ENCODE measurements at places on chromosomes 5 and 9.
A peak's percentile ranks its signal among the peaks of the same experiment; 100 is the strongest.

DNA sequence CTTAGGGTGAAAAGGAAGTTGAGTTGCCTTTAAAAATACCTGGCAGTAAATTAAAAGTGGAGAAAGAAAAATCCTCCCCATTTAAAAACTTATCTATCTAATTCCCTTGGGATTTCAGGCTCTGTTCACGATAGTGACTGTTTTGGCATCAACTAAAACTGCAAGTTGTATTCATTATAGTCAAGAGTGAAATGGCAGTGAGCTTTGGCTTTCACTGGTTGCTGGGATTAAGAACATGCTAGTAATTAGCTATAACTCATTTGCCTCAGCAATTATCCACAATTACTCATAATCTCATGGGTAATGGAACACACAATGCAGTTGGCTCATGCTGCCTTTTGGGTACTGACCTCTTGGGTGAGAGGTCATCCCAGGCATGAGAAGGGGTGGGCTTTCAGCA, 250.1 kb downstream of the GAS1 start:
- no peak for DNase-seq

- no peak for DNase-seq
Observed at GRCh38 chr9:79632060-79632459, 60.3 kb downstream of the TLE4 start.

GRCh38 chr9:114238891-114239875, 83.7 kb upstream of the ORM1 start:
- peak; percentile 89 for DNase-seq

GRCh38 chr5:136094189-136094912, 38.3 kb upstream of the SMAD5 start:
- DNase-seq, result no peak

GRCh38 chr5:168042284-168043068, 249.0 kb upstream of the WWC1 start:
- DNase-seq, result no peak

- no peak for DNase-seq
Observed at GRCh38 chr9:118419676-118420075, 715.5 kb downstream of the TLR4 start.

- DNase-seq, result no peak
Observed at GRCh38 chr5:157459715-157460599, at the start of gene NIPAL4. Gene NIPAL4 (plus strand): TSS chr5:157460213. CDS start chr5:157460321, 108 bp downstream.

DNA sequence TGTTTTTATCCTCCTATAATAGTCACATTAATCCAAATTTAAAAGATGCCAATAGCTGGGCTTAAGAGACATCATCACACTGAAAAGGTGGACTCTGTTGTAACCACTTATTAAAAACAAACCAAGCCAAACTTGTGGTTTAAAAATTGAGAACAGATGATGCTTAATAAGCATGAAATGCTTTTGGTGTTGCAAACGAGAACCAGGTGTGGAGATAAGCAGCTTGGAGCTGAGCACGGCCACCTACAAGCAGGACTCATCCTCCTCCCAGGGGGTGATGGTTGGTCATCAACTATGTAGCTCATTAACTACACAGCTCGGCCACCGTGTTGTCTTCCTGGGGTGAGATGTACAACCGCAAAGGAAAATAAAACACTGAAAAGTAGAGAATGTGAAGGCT, 154.4 kb downstream of the NPR3 start:
- DNase-seq, result peak; percentile 66

- peak; percentile 6 for DNase-seq
Observed at GRCh38 chr5:147935032-147935431, 28.7 kb upstream of the C5orf46 start.

- no peak for DNase-seq
Observed at GRCh38 chr5:32708949-32709348, 2.2 kb upstream of the NPR3 start.

DNA sequence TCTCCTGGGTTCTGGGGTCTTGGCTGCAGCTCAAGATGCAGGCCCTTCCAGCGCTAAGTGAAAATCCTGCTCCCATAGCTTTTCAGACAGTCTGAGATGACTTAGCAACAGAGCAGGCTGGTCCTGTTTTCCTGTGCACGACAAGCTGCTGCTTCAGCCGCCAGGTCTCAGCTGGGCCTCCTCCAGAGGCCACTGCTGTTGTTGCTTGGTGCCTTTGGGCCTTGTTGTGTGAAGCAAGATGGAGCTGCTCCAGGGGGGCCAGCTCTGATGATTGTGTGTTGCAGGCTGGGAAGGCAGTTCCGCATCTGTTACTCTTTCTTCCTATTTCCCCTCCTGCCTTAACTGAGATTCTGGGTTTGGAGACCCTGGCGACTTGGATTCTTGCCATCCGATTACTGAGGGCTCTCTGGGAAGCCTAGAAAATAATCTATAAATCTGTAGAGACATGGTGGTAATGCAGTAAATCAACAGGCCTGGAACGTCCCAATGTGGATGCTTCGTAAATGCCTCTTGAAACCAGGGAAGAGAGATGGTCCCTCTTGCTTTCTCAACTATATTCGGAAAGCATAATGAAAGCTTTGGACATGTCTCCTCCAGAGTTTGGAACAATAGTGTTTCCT, 3.2 kb downstream of the MAP1B start:
- no peak for DNase-seq

DNA sequence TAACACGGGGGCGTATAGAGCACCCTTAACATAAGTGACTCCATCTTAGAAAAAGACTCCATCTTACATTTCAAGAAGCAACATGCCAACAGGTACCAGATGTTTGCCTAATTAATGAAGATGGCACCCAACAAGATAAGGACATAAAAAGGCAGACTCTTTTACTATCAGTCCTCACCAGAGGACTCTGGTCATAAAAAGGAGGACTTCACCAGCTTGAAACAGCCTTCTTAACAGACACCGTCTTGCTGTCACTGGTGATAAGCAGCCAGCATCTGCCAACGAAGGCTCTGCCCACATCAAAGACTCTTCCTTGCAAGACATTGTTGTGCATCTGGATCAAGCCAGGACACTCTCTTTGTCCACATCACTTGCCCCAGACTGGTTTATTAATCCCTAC, 80.3 kb downstream of the S1PR3 start:
- DNase-seq, result no peak

- no peak for DNase-seq
Observed at GRCh38 chr9:36036253-36036779, 397 bp upstream of the RECK start.

- no peak for DNase-seq
Observed at GRCh38 chr5:174412374-174412773, 312.0 kb upstream of the MSX2 start.

DNA sequence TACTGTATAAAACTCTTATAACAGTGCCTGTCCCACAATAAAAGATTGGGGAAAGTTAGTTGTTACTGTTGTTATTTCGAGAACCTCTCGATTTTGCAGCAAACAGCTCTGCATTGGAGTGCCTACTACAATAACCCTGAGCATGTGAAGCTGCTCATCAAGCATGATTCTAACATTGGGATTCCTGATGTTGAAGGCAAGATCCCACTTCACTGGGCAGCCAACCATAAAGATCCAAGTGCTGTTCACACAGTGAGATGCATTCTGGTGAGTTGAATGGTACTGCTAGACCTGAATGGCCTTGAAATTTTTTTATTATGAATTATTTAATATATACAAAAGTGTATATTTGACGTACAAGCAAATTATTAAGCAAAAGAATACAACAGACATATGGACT, 123.2 kb downstream of the TEX10 start:
- no peak for DNase-seq

DNA sequence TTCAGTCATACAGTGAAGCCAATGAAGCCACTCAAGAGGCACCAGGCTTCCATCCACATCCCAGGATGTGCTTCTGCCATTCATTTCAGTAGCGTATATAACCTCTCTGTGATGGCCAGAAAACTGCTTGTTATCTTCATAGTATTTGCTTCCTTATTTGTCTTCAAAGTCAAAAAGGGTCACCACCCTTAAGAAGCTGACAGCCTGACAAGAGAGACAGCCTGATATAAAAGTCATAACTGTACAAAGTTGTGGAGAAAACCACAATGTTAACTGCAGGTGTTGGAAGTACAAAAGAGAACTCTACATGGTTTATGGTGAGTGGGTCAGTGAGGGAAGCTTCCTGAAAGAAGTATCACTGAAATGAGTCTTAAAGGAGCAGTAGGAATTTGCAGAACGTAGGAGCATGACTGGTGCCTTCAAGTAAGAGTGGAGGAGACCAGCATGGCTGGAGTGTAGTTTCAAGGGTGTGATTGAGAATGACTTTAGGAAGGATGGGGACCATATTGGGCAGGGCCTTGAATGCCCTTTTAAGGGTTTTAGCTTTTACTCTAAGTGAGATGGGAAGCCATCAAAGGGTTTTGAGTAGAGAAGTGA, 33.7 kb downstream of the NIM1K start:
- DNase-seq, result no peak

- DNase-seq, result no peak
Observed at GRCh38 chr9:1875921-1876448, 139.2 kb upstream of the SMARCA2 start.

- no peak for DNase-seq
Observed at GRCh38 chr5:515273-515836, 8.9 kb downstream of the SLC9A3 start.

- DNase-seq, result no peak
Observed at GRCh38 chr5:18314192-18314778, 680.0 kb downstream of the TAF11L14 start.

DNA sequence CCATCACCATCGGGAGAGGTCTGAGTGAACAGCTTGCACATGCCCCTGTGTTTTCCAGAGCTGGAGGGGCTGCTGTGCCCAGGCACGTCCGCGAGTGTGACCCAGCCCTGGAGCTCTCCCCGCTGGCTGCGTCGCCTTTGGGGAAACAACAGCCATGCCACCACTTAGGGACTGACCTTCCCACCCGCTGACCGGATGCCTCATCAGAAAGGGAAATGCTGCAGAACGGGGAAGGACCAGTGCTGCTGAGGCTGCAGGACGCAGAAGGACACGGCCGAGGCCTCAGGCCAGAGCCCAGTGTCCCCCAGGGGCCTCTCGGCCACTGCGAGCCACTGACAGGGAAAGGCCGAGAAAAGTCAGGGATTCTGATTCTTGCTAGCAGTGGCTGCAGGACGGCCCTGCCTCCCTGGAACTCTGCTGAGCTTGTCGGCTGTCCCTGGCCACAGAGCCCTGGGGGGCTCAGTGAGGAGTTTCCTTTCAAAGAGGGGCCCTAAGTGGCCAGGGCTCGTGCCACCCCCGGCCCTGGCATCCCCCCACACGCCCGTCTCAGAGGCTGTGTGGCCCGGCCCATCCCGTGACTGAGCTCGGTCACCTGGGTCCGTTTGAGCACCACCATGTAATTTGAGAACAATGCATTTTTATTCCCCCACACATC, 130.8 kb downstream of the ZNF354C start:
- DNase-seq, result no peak

- DNase-seq, result no peak
Observed at GRCh38 chr5:139108063-139108824, 89.9 kb downstream of the SIL1 start.

DNA sequence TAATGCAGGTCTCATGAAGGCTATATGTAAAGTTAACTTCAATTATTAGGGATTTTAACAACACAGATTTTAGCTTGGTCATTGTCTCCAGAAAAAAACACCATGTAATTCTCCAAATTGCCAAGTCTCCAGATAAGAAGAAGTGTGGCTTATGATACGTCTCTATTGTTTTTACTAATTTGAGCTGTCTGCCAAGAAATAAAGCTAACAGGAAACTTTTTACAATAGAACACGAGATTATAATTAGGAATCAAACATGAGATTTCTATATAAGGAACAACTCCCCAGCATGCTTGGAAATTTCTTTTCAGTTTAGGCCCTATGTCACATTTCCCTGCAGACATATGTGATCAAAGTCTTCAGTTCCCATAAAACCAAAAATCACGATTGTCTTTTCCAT, 142.7 kb downstream of the MCTP1 start:
- DNase-seq, result no peak

DNA sequence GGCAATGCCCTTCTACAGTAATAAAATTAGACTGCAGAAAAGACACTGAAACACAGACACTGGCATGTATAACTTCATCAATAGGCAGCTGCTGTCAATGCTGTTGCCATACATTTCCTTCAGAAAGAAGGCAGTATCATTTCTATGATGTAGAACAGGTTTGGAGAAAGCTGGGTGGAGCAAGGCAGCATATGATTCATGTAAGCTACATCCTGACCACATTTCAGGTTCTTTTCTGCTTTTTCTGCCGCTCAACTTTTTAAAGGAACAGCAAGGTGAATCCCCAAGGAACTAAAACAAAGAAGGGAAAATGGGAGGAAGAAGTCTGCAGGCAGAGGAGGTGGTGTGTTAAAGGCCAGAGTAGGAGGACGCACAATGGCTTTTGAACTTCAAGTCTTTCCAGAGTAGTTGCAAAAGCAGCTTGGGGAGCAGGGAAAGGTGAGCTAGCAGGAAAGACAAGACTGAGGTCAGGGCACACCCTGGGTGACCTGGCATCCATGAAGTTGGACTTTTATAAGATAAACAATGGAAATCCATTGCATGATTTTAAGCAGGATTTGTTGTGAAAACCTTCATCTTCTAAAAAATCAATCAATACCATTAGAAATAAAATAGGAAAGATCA, 142.1 kb downstream of the MED10 start:
- DNase-seq, result no peak

- peak; percentile 65 for DNase-seq
Observed at GRCh38 chr5:154771383-154771901, 16.3 kb downstream of the LARP1 start.

GRCh38 chr5:103582364-103582763, 19.8 kb upstream of the NUDT12 start:
- DNase-seq, result no peak

DNA sequence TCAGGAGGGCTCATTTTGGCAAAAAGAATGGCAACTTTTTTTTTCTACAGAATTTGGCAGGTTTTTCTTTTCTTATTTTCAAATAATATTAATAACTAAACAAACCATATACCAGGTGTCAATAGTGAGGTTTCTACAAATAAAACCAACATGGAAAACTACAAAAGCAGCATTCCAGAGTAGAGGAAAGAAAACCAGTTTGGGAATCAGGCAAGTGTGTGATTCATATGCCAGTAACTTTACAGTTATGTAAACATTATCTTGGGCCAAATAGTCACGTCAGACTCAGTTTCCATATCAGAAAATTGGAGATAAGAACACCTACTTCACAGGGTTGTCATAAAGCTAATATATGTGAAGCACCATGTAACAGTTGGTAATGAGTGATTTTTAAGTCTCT, 51.7 kb downstream of the FBXW11 start:
- no peak for DNase-seq

- no peak for DNase-seq
Observed at GRCh38 chr9:117073071-117073470, 341.8 kb downstream of the ASTN2 start.

DNA sequence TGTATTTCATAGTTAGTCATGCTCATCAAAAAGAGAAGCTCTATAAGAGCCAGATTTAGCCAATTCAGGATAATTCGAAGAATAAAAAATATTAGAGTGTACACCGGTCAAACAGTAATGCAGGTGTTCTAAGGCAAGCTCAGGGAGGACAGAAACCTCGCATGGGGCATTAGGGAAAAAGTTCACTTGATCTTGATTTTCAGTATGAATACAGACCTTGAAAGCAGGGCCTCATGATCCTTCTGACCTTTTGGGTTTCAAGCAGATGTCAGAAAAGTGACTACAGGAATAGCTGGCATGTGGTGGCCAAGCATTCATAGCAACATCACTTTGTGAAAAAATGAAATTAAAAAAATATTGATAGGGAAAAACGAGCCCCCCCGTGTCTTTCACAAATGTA, 394.9 kb downstream of the KIF4B start:
- no peak for DNase-seq

Data from BJ (cell line).